RWPE1 (cell line): ENCODE measurements at places on chromosomes 5 and 9.

DNA sequence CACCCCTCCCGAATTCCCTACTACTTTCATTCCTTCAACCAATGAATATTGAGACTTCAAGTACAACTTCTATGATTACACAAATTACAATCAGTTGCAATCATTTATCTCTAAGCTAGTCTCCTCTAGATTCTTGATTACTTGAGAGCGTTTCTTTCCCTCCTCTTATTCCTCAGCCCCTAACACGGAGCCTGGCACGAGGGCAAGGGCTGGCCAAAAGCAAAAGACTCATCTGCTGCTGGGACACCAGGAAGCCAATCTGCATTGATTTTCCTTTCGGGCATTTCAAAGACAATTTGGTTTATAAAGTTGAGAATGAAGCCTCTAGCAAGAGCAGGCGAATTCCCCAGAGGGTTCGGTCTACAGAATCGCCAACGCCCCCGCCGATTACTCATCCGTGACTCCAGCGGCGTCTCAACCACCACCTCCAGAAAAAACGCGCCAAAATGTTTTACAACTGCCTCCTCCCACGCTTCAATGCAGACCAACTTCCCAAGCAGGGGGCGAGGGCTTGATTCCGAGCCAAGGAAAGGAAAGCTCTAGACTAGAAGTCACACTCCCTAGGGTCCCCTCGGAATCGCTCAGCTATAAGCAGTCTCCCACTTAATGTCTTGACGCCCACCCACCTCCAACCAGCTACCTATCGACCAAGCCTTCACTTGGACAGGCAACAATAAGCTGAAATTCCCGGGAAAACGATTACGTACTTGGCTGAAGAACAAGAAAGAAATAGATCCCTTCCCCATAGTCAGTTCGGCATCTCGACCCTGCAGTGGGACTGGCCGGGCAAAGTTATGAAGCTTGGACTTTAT, 1.5 kb downstream of the PCSK1 start:
- DNase-seq, result peak; percentile 48

DNA sequence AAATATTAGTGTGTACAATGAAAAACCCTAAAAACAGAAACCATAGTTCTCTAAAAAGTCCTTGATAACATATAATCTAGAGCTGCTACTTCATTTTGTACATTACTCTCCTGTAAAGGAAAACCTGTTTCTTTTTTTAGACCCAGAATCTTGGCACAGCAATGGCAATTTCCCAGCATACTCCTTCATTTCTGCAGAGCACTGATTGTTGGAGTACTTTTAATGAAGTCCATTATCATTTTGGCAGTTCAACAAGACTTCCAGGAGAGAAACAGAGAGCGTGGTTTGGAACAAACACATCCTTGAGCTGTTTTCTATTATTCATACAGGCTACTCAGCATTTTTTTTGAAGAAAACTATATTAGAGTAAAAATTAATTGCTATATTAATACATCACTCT, 22.7 kb upstream of the MROH2B start:
- DNase-seq, result no peak

DNA sequence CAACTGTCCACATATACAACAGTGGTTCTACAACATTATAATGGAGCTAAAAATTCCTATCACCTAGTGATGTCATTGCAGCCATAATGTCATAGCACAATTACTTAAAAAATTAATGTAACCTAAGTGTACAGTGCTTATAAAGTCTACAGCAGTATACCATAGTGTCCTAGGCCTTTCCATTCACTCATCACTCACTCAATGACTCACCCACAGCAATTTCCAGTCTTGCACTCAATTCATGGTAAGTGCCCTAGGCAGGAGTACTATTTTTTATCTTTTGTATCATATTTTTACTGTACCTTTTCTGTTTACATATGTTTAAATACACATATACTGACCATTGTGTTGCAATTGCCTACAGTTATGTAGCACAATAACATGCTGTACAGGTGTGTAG, 9.6 kb upstream of the PUM3 start:
- no peak for DNase-seq

- no peak for DNase-seq
Measured at GRCh38 chr5:50967563-50968355, 301.3 kb downstream of the PARP8 start.

- no peak for DNase-seq
Measured at GRCh38 chr5:93267276-93267675, 313.7 kb downstream of the NR2F1-AS1 start.

DNA sequence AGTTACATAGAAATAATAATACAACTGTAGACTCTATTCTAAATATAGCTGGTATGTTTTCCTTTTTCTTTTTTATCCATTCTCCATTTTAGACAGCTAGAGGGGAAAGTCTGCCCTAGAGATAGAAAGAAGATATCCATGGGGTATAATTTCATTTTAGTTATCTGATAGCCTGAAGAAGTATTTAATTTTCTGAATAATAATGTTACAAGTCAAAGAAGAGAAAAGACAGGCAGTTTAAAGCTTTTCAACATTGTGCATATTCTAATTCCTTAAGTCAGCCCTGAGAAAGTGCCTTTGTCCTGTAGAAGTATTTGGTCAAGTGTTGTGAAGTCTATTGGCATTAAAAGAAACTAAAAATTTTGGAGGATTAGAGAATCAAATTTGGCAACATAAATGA, 2.5 kb upstream of the VCAN start:
- no peak for DNase-seq

DNA sequence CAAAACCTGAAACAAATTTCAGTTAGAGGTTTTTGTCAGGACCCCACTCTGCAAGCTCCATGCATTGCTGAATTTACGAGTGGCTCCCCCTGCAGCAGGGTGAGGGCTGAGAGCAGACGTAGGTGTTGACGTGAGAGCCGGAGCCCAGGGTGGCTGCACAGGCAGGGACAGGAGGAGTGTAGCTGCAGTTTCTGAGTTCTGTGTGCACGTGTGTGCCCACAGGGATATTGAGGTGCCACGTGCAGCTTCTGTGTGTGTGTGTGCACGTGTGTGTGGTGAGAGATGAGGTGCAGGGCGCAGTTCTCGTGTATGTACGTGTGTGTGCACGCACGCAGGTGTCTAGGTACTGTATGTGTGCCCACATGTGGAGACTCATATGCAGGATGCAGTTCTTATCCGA, 14.6 kb downstream of the PLEKHG4B start:
- no peak for DNase-seq

DNA sequence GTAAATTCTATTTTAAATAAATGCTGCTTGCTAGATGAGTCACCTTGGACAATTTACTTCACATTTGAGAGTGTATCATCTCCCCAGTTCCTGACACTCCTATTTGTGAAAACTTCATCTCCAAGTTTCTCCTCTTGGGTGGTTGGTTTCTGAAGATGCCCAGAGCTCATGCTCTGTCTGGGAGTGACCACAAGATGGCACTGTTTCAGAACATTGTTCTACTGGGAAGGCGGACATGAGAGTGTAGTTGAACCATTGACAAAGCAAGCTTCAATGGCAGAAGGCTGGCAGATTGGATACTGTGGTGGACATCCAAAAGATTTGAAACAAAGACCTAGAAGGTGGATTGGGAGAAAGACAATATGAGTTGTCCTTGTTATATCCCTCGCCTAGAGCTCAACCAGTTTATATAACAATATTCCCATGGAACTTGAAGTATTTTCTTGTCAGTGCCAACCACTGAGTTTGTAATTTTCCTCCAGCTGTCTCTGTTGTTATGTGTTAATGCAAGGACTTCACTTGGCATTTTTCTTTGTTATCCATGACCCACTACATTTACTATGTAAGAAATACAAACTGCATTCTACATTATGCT, 234.3 kb upstream of the ANKH start:
- peak; percentile 44 for DNase-seq

- peak; percentile 61 for DNase-seq
Measured at GRCh38 chr5:168227001-168227400, 64.4 kb upstream of the WWC1 start.

DNA sequence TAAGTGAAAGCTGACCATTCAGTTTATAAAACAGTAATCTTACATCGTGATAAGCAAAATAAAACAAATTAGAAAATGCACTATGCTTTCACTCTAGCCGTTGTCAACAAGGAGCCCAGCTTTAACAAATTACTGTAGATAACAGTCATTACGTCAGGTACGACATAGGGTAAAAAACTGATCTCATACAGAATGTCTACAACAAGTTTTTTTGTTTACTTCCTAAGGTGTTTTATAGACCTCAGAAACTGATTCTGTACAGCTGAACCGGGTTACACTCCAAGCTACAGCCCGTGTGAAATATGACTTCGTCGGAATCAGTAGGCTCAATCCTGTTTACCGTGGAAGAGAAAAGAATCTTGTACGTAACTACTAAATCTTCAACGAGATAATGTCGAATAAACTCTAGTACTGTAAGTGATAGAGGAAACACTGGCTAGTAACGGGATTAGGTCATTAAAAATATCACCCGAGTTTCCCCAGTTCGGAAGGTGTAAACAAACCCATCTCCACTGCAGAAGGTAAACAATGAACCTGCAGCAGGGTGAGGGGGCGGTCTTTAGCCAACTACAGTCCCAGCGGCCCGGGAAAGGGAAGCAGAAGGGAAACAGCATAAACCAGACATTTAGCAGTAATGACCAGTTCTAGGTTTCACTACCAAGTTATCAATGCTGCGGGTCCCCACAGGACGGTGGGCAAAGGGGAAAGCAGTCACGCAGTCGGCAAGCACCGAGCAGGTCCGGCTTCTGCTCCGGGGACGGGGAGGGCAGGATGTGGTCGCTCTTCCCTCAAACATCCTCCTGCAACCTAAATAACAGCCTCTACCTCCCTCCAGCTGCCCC, 1.1 kb downstream of the RICTOR start:
- DNase-seq, result peak; percentile 60
